T-helper 9 cell (primary cell): ENCODE measurements at places on chromosomes 2 and 18.

- DNase-seq: no peak
These were observed 154.5 kb downstream of the RPIA start for GRCh38 chr2:88845772-88846661.

DNA sequence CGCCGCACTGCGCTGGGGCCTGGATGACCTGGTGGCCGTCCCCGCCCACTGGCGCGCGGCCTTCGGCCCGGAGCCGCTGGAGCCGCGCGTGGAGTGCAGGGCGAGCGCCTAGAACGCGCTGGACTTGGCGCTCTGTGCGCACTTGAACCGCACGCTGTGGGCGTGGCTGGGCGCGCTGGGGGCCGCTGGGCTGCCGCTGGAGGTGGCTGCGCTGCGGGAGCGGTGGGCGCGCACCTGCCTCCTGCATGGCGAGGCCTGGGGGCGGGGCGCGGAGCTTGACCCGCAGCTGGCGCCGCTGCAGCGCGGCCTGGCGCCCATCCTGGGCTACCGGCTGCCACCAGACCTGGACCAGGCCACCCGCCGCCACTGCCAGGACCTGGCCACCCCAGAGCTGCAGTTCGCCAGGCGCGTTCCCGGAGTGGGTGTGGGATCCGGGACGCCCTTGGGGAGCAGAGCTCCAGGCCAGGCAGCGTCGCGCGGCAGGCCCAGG lies 9.9 kb downstream of the AQP12B start:
- DNase-seq: no peak

DNA sequence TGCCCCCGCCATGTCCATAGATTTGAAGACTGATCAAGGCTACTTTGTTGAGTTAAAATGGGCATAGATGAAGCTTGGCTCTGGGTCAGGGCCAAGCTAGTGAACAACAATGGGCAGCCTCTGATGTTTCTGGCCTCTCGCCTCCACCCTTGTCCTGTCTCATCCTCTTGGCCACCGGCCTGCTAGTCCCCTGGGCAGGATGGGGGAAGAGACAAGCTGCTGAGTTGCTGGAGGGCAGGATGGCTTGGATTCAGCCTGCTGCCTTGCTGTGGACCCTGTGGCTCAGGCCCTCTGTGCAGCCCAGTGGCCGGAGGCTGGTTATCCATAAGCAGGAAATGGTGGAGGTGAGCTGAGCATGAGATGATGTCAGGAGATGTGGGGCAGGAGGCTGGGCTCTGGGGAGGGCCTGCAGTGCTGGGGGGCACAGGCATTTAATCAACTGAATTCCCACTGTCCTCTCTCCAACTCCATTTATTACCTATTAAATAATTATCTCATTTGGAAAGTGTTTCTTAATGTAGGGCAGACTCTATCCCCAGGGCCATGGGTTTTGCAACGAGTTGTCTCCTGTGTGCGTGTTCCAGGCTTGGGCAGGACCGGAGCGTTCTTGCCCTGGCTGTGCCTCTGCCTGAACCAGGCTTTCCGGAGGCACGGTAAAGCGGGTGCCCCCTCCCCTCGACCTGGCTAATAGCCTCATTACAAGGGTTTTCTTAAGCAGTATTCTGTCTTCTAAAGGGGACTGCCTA lies 122.9 kb downstream of the GLI2 start:
- DNase-seq: no peak

GRCh38 chr2:86218124-86218523 lies 18.9 kb downstream of the MRPL35 start:
- DNase-seq: no peak

- no peak for DNase-seq
These were observed 277.6 kb downstream of the EXOC6B start for GRCh38 chr2:72548081-72548764.

GRCh38 chr2:170968205-170969003 lies 39.4 kb downstream of the GORASP2 start:
- DNase-seq: no peak

GRCh38 chr2:82657106-82657505 lies 1802.0 kb downstream of the SUCLG1 start:
- DNase-seq: no peak

GRCh38 chr2:127197475-127198385 lies 22.4 kb downstream of the CYP27C1 start:
- DNase-seq: peak; percentile 34

- no peak for DNase-seq
These were observed 67.4 kb downstream of the TXNL1 start for GRCh38 chr18:56570978-56571377.

GRCh38 chr2:189574793-189575475 lies 5.7 kb downstream of the SLC40A1 start:
- no peak for DNase-seq

DNA sequence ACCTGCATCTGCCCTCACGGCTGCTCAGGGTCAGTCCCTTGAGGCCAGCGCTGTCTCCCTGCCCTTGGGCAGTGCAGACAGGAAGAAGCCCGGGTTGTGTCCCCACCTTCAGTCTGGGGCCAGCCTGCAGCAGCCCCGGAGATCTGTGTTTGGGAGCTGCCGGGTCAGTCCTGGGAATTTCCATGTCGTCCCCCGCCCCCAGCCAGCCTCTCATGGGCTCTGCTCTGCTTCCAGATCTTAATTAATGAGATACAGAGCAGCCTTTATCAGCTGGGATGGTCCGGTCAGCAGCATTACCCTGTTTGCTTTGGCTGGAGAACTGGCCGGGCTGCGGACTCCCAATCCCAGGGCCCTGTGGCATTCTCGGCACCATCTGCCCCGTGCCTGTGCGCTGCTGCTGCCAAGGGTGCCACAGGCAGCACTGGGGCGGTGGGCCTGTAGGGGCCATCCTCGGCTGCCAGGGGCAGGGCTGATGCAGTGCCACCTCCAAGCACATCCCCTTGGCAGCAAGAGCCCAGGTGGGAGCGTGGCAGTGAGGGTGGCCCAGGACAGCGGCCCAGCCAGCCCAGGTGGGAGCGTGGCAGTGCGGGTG lies 2.4 kb downstream of the BOK start:
- DNase-seq: no peak

DNA sequence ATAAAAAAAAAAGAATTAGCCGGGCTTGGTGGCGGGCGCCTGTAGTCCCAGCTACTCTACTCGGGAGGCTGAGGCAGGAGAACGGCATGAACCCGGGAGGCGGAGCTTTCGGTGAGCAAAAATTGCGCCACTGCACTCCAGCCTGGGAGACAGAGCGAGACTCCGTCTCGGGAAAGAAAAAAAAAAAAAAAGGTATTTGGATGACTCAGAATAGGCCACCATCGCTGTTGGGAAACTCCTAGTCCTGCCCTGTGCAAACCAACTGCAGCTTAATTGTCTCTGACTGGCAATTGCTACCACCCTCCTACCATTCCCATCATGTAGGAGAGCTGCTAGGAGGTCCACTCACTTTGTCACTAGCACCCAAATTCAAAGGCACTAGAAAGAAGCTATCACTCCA lies 43.5 kb downstream of the ATP8B1 start:
- DNase-seq: no peak

DNA sequence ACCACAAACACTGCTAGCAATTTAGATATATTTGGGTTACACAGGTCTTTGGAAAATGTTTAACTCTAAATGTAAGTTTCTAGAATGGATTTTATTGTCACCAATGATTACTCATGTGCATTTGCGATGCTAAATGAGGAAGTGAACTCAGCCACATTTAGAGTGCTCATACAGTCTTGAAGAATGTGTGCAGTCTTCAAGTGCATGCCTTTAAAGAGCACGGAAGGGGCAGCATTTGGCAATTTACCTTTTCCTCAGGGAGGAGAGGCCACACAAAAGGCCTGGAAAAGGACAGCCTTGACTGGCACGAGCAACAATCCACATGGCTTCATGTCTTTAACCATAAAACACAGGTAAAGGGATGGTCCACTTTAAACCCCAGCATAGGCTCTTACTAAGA lies 78.5 kb upstream of the STK17B start:
- DNase-seq: no peak

GRCh38 chr2:196277002-196277401 lies 105.6 kb upstream of the STK17B start:
- no peak for DNase-seq

DNA sequence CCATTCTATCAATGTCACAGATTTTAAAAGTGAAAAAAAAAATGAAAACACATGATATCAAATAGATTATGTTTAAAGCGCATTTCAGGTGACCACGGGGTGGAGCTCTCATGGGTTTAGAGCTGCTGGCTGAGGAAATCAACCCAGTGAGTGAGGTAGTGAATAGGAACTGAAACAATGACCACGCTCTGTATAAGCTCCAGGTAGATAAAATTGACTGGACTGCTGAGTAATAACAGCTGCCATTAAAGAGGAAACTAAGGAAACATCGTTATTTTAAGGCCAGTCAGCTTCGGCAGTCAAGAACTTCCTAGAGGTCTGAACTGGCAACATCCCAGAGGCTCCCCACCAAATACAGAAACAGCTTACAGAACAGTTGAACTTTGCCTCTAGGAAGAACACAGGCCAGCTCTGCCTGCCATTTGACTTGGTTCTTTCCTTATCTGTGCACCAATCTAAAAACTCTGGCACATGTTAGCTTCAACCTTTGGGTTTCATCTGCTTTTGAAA lies 185.9 kb downstream of the PDE1A start:
- no peak for DNase-seq
